ENCODE measurements at places on chromosomes 7 and 10.

GRCh38 chr10:132202070-132202970, 15.6 kb downstream of the DPYSL4 start:
- no peak for DNase-seq

GRCh38 chr7:27963056-27963455, 217.5 kb downstream of the JAZF1 start:
- no peak for DNase-seq

GRCh38 chr10:126878594-126878993, 26.6 kb upstream of the DOCK1 start:
- DNase-seq: no peak

DNA sequence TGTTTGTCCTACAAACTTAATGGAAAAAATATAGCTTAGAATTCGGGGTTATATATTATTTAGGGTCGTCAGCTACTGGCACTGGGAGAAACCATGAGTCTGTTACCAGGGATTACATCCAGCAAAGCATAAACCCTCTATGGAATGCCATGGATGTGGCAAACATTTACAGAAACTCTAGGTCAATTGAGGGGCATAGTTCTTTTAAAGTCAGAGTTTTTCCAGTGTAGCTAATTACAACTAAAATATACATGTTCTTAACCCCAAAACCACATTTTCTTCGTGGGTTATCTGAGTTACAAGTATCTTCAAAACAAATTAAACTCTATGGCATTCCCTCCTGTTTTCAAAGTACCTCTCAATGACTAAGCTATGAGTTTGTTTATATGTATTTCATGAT, 99.3 kb upstream of the THSD7A start:
- DNase-seq: no peak

DNA sequence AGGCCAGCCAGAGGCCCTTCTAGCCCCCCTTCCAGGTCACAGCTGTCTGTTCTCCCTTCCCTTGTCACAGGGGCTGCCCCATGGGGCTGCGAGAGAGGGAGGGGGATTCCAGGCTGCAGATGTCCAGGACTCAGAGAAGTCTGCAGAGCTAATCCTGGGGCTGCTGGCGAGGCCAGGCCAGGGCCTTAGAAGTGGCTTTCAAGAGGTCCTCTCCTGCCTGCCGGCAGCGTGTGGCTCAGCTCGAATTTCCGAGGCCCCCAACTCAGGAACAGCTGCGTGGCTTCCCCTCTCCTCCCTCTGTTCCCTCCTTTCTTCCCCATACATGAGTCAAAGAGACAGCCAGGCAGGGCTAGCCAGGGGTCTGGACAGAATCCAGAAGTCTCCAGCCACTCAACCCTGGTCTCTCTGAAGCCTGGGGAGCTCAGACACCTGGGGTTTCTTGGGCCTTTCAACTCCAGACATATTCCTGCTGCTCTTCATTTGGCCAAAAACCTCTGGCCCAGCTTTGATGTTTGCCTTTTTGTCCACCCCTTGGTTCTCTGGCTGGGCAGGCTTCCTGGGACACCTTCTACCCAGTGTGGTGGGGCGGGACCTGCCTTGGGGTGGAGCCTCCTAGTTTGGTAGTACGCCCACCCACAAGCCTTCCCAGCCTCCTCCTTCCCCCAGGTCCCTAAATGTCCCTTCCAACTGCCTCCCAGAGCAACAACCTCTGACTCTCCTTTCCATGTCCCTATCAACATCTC, 21.8 kb upstream of the EIF5AL1 start:
- DNase-seq: no peak

DNA sequence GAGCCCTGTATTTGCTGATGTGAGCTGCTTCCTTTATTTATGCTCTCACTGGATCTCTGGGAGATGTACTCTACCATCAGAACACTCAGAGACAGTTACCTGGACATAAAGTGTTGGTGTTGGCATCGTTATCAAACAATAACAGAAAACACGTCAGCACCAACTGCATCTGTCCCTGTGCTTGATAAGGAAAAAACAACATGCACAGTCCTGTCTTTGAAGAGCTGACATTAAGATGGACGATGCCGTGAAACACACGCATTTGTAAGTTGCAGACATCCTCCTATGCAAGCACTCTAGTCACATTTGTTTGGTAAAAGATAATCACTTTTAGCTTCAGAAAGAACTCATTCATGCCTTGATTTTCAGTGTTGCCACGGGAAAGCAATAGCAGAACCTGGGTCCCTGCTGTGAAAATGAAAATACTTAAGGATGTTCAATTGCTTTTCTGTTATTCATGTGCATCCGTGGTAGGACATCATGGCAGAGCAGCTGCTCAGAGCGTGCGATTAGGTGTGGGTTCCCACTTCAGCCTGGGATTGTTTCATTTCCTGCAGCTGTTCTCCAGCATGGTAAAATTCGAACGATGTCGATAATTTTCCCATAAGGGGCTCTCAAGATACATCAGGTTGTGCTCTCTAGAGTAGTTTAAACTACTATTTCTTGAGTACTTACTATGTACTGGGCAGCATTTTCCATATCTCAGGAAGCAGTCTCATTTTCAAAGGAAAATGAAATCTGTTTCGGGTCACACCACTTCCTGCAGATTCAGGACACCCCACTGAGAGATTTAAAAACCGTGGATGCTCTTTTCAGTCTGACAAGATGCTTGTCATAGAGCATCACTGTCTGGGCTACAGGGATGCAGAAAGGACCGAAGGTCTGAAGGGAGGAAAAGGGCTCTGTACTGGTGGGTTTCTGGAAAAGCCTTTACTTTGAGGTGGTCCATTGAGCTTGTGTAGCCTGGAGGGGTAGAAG, 248.7 kb downstream of the CAMK1D start:
- no peak for DNase-seq

DNA sequence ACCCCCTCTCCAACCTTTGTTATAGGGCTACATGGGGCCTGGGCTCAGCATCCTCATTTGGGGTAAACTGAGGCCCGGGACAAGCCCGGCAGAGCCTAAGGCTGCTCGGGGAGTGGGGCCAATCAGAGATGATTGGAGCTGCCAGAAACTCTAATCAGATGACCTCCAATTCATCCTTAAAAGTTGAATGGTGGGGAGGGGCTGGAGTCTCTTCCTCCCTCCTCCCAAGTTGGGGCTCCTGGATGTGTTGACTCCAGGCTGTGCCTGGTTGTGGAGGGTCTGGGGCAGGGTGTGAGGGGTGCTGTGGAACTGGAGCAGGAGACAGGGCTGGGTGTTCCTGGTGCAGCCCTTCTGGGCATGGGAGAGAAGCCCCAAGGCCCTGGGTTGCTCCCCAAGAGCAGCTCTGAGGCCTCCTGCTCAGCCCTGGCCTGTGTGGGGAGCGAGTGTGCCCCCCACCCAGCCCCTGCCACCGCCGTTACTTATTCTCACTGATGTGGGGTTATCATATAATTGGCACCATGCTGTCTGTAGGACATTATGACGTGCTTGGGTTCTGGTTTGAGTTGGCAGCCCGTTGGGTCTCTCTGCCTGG, 2.2 kb downstream of the BHLHA15 start:
- DNase-seq: no peak

DNA sequence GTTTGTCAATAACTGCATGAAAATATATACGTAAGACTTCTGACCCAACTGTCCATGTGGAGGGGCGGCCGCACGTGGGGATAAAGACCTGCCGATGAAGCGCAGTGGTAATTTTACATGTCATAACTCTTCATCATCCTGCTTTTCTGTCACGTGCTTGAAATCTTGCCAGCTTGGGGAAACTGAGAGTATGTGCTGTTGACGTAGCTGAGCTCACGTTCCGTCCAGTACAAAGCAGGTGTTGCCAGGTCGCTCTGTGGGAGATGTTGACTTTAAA, 105.1 kb downstream of the INPP5A start:
- no peak for DNase-seq

DNA sequence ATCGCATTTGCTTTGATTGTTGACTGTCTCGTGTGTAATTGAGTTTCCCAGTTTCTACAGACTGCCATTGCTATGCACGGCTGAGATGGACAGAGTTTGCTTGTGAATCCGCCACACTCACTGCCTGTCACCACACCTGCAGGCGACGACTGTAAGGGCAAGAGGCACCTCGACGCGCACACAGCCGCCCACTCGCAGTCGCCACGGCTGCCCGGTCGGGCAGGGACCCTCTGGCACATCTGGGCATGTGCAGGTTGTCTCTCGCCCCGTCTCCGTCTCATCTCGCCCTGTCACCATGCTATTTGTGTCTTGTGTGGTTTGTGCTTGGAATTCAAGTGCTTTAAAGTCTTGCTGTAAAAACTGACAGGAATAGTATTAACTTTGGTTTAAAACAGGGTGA, 17.5 kb downstream of the SUN1 start:
- DNase-seq: no peak

- no peak for DNase-seq
These were observed 53.0 kb downstream of the GRID1 start for GRCh38 chr10:86313621-86314041.

- no peak for DNase-seq
These were observed 739.7 kb downstream of the PARD3 start for GRCh38 chr10:34075254-34075926.

- DNase-seq: no peak
These were observed 2.5 kb downstream of the PTER start for GRCh38 chr10:16439295-16439694.

DNA sequence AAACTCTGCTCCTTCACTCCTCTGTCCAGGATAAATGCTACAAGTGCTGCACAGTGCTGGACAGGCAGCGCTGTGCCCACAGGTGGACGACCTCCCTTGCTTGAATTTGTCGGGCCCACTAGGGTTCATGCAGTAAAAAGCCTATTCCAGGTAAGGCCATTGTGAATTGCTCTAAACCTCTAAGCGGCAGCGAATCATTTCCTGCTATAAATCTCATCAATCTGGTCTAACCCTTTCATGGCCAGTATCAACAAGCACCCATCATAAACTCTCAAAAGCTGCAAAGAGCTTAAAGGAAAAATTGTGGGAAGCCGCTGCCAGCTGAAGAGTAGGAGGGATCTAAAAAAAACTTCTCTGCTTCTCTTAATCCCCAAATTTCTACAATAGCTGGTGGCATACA, 134.2 kb downstream of the SLC25A13 start:
- DNase-seq: no peak

- no peak for DNase-seq
These were observed 51.3 kb upstream of the TAC1 start for GRCh38 chr7:97680622-97681021.

DNA sequence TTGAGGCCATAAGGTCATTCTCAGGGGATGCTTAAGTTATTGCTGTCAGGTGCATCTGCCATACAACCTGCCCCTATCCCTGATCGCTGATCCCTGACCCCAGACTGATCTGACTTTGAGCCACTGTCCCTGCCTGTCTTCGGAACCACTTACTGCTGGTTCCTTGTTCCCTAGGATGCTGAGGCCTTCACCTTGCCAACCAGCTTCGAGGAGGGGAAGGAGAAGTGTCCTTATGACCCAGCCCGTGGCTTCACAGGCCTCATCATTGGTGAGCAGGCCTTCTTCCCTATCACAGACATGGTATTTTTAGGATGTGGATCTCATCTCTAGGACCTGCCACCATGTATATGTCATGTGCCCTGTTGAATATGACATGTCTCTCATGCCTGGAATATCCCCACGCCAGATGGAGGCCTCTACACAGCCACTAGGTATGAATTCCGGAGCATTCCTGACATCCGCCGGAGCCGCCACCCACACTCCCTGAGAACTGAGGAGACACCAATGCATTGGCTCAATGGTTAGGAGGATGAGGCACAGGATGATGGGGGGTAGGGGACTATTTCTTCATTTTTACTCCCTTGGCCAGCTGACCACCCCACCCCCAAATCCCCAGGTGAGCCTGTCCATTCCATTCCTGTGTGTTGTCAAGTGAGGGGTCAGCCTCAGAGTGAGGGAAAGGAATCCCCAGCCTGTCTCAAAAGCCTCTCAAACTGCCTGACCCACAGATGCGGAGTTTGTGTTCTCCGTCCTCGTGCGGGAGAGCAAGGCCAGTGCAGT, 9.0 kb downstream of the MRPL43 start:
- DNase-seq: no peak

DNA sequence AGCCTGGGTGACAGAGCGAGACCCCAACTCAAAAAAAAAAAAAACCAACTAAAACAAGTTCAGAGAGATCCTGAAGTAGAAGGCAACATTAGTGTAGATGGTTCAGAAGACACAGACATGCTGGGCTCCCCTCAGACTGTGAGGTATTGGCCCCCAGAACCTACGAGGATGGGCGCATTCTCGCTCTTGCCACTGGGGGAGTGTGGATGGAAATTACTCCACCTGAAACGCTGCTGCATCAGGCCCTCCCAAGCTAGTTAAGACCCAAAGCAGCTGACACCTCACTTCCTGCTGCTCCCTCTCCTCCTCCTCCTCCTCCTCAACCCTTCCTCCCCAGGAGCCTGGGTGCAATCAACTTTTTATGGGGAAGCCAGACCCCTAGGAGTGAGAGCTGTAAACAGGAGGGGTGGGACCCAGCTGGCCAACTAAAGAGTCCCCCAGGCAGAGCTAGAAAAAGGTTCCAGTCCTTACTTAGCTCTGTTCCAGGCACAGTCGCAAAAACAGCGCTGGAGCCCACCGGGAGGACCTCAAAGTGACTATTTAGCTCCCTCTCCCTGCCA, 7.4 kb downstream of the SH3PXD2A start:
- DNase-seq: no peak

DNA sequence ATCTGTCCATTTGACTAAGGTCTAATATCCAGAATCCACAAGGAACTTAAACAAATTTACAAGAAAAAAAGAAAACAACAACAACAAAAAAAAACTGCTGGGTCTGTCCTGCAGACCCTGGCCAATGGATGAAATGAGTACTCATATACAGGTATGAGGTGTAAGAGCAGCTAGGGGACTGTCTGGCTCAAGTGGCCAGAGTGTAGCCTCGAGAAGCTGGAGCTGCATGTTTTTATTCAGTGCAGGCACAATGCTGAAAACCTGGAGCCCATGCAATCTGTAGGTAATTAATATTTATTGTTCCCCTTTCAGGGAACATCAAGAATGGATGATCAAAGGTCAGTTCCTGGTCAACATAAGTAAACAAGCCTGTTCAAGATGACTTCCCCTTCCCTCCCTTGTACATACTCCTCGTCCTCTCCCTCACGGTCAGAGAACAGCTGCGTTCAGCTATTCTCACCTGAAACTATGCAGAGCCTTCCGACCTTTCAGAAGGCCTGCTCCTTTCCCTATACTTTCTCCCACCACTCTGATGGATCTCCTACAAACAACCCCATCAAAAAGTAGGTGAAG, 15.5 kb downstream of the CYP2C19 start:
- DNase-seq: no peak

GRCh38 chr10:71359364-71360046, 37.2 kb upstream of the CDH23 start:
- DNase-seq: no peak

GRCh38 chr10:22711373-22711772, 3.0 kb downstream of the PIP4K2A start:
- no peak for DNase-seq

- DNase-seq: no peak
These were observed 77.6 kb downstream of the ETV1 start for GRCh38 chr7:13911909-13912308.

DNA sequence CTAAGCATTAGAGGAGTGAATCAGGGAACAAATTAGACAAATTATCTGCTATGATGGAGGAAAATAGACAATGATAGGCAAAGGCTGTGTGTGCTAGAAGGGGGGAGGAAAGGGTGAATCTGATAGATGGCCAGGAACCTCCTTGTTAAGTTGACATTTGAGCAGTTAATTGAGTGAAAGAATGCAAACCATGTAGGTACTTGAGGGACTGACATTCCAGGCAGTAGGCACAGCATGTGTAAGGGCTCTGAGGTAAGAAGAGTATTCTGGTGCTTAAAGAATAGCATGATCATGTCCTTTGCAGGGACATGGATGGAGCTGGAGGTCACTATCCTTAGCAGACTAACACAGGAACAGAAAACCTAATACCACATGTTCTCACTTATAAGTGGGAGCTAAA, 48.6 kb upstream of the TES start:
- no peak for DNase-seq

All from CD4-positive, alpha-beta T cell treated with Interleukin-6 for 4 hours (primary cell).